A549 treated with AZD2906 at 1 μM for 4 hours (cell line): ENCODE measurements at places on chromosomes 11 and 22. TPM values are rescaled to one million over a fixed set of nuclear protein-coding genes. Genes with fewer than 3 reads are reported as not detected.

Gene OR8U1
- total RNA-seq = not detected in 5 replicates

Gene KRTAP5-2
- not detected in 5 replicates for total RNA-seq

Gene CRYBB3
- total RNA-seq = 0.09 to 0.18 TPM in 2 of 5 replicates, not detected in the others

Gene TBX10
- not detected in 5 replicates for total RNA-seq

Gene CCDC188
- not detected in 5 replicates for total RNA-seq

Gene TRPM5
- total RNA-seq = not detected in 5 replicates

Gene MUC2
- 0.04 to 0.24 TPM (median 0.12 TPM) in 5 replicates for total RNA-seq

Gene TMEM121B
- total RNA-seq = 0.11 to 0.24 TPM (median 0.15 TPM) in 5 replicates

Gene CTSF
- total RNA-seq = 31.7 to 39.8 TPM (median 33.7 TPM) in 5 replicates

Gene CACNA1I
- total RNA-seq = 0.07 to 0.11 TPM (median 0.08 TPM) in 5 replicates

Gene APOBEC3C
- 25.3 to 27.0 TPM (median 26.3 TPM) in 5 replicates for total RNA-seq

Gene LGR4
- total RNA-seq = 31.7 to 40.0 TPM (median 37.5 TPM) in 5 replicates

Gene CABP4
- total RNA-seq = not detected in 5 replicates

Gene CDHR5
- 0.03 to 0.41 TPM (median 0.09 TPM) in 5 replicates for total RNA-seq

Gene PAAF1
- 10.6 to 13.0 TPM (median 12.1 TPM) in 5 replicates for total RNA-seq

Gene RIMBP3B
- 0.28 to 0.49 TPM (median 0.31 TPM) in 5 replicates for total RNA-seq

Gene RAD9A
- total RNA-seq = 20.0 to 29.1 TPM (median 28.0 TPM) in 5 replicates

Gene DKK3
- 15.4 to 21.3 TPM (median 19.2 TPM) in 5 replicates for total RNA-seq

Gene PLEKHB1
- total RNA-seq = 0.63 to 1.0 TPM (median 0.85 TPM) in 5 replicates

Gene SLC35F2
- total RNA-seq = 38.5 to 50.4 TPM (median 41.1 TPM) in 5 replicates

Gene KLHDC7B
- total RNA-seq = 0.02 to 0.03 TPM (median 0.03 TPM) in 3 of 5 replicates, not detected in the others

Gene ADAMTS15
- 5.1 to 7.9 TPM (median 7.1 TPM) in 5 replicates for total RNA-seq

Gene ANO9
- total RNA-seq = 0.44 to 1.1 TPM (median 0.70 TPM) in 5 replicates

Gene PIWIL4
- total RNA-seq = 0.15 to 0.30 TPM (median 0.21 TPM) in 5 replicates
